ENCODE measurements at places on chromosomes 2 and 18. TPM values are rescaled to one million over a fixed set of nuclear protein-coding genes. Genes with fewer than 3 reads are reported as not detected.

DNA sequence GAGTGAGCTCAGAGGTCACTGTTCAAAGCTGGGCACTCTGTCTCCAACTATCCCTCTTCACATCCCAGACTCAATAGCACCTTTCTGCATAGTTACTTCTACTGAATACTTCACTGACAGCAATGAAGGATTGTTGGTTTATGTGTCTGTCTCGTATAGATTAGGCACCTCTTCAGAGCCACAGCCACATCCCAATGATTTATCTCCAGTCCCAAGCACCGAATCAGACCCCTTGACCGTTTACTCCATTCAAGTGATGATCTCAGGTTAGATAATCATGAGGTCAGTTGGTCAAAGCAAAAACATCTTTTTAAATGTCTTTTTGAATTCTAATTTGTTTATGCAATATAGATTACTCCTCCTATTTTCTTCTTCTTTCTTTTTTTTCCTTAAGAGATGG, 14.7 kb downstream of the NEDD4L start:
- no peak for DNase-seq

- no peak for DNase-seq
Measured at GRCh38 chr18:45894818-45895217, 69.3 kb downstream of the SIGLEC15 start.

GRCh38 chr2:216181953-216182461, 72.9 kb downstream of the XRCC5 start:
- no peak for DNase-seq

Gene CHRND
- total RNA-seq: not detected

Gene KCNS3
- 2.6 TPM for total RNA-seq

Gene ZBTB7C
- not detected for total RNA-seq

Gene FAM110C
- total RNA-seq: 0.26 TPM

GRCh38 chr2:3902131-3902530, 198.8 kb downstream of the DCDC2C start:
- no peak for DNase-seq

Gene NCKAP5
- 0.39 TPM for total RNA-seq

DNA sequence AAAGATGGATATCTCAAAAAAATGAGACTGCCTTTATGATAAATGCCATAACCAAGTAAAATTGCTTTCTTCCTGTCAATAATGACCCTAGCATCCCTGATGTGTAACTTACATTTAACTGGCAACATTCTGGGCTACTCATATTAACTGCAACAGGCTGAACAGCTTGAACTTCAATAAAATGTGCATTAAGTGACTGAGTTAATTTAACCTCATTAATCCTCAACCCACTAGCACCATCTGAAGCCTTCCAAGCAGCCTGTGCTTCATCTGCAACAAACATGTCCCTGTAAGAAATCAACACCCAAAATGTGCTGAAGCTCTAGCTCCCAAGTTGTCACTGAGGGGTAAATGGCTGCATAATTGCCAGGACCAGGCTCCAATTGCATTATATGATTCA, 296.2 kb upstream of the ZC3H15 start:
- DNase-seq: no peak

Data from pulmonary artery endothelial cell (primary cell).